ENCODE measurements at places on chromosomes 7 and 10.

- DNase-seq: no peak
Observed at GRCh38 chr7:132125872-132126595, 450.2 kb downstream of the PLXNA4 start.

DNA sequence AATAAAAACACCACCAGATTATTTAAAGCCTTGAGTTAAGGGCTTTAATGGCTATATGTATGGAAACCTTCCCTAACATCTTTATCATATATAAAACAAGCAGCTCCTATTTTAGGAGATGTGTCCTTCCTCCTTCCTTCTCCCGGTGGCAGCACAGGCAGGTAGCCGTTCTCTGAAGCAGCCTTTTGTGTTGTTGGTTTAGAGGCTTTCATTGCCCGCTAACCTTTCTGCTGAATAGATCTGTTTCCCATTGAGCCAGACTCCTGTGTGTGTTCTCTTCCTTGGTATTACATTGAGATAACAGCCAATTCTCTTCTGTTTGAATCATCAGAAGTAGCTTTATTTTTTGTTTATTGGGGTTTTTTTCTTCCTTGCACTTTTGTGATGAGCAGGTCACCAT is 131.3 kb downstream of the CACNB2 start:
- DNase-seq: no peak

DNA sequence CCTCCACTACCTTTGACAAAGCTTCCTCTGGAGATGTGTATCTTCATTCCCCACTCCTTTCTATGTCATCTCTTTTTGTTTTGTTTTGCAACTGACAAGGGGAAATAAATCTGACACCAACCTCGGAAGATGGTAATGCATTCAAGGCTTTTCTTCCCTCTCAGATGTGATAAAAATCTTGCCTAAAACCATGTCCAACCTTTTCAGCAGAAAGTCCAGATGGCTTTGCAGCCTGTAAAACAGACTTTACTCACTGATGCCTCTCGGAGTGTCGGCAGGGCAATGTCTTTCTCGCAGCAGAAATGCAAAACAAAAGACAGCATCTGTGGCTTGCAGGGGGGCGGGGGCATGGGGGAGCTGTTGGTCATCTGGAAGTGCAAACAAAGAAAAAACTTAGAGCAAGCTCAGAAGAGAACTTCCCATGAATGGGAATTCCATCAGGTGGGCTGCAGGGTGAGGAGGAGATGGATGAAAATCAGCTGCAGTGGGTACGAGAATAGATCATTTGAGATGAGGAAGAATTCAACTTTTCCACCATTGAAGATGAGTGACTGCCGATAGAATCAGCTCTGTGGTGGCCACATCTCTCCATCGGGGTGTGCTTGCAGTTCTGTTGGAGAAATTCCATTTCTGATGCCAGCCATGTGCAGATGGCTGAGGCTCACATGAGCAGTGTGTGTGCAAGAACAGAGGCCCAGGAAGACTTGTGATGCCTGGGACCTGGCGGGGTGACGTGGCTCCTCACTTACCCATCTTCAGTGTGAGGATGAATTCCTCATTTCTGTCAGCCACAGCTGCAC is 237.7 kb downstream of the WDR37 start:
- DNase-seq: no peak

DNA sequence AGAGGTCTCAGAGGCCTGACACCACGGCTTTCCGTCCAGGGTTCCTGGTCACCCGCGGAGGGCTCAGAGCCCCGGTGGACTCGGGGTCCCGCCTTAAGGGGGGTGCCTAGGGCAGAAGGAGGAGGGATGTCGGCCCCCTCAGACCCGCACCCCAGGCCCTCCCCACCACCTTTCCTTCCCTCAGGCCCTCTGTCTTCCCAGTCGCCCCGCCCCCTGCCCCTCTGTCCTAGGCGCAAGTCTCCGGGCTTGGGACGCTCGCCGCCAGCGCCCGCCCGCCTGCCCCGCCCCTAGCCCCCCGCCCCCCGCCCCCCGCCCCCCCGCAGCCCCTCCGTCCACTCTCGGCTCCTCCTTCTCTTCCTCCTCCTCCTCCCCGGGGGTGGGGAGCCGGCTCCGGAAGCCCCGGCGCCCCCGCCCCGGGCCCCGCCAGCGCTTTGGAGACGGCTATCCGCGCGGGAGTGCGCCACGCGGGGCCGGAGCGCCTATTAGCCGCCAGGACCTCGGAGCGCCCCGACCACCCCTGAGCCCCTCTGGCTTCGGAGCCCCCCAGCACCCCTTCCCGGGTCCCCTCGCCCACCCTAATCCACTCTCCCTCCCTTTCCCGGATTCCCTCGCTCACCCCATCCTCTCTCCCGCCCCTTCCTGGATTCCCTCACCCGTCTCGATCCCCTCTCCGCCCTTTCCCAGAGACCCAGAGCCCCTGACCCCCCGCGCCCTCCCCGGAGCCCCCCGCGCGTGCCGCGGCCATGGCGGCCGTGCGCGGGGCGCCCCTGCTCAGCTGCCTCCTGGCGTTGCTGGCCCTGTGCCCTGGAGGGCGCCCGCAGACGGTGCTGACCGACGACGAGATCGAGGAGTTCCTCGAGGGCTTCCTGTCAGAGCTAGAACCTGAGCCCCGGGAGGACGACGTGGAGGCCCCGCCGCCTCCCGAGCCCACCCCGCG is at the start of gene AEBP1:
Gene AEBP1, plus strand, starts transcription at position 423 of the 937 bp plus-strand sequence. Its CDS starts 321 bp downstream, at position 744.
- no peak for DNase-seq

DNA sequence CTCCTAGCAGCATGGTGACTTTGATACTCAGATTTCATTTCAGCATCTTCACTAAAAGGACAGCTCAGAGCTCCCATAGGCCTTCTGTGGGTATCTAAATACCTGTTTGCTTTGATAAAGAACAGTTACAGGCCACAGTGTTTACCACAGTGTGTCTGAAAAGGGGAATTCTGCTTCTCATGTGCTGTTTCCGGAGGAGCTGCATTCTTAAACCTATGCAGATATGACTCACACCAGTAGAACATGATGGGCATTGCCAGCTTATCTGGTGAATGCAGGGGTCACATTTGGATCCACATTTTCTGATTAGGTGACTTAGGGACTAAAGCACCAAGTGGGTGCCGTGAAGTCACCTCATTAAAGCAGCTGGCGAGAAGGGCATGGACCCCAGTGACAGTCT is 52.6 kb downstream of the TRRAP start:
- no peak for DNase-seq

- DNase-seq: no peak
Observed at GRCh38 chr7:133126422-133126821, 44.5 kb upstream of the CHCHD3 start.

Measured in NCI-H2107 (cell line).